ENCODE measurements at places on chromosomes 2 and 18.

DNA sequence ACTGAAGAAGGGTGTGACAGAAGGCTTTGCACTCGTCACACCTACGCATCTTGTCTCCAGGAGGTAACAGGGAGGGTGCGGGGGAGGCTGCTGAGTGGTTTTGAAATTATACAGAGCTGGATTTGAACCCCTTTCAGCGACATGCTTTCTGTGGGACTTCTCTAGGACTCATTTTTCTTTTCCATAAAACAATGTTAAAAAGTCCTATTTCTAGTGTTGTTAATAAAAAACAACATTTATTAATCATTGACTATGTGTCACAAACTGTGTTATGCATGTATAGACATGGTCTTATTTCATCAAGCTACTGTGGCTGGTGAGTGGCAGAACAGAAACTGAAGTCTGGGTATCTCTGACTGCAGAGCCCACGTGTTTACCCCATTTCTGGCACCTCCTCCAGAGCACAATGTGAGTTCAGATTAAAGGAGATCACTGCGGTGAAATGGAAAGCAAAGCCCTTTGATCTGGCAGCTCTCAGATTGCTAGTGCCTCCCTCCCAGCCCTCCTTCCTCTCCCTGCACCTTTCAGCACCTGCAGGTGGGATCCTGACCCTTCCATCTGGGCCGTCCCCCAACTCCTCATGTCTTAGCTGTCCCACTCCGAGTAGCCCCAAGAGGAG lies 315.5 kb upstream of the MYT1L start:
- no peak for DNase-seq

DNA sequence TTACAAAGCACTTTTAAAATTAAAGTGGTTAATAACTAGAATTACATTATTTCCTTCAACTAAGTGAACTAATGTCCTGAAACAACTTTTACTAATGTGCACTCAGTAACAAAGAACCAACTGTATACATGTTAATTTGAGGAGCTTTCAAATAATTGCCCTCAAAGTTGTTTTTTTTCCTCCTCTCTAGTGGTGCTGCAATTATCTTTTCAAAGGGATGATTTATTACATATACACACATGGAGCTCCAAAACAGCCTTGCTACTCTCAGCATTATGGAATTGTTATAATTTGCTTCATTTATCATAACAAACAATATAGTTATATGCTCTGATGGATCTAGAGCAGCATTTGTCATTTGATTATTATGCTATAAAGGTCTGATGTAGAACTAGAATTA lies 246.3 kb upstream of the RASGRP3 start:
- DNase-seq = no peak

GRCh38 chr2:37415128-37415820 lies 70.8 kb downstream of the QPCT start:
- DNase-seq = peak; percentile 2

DNA sequence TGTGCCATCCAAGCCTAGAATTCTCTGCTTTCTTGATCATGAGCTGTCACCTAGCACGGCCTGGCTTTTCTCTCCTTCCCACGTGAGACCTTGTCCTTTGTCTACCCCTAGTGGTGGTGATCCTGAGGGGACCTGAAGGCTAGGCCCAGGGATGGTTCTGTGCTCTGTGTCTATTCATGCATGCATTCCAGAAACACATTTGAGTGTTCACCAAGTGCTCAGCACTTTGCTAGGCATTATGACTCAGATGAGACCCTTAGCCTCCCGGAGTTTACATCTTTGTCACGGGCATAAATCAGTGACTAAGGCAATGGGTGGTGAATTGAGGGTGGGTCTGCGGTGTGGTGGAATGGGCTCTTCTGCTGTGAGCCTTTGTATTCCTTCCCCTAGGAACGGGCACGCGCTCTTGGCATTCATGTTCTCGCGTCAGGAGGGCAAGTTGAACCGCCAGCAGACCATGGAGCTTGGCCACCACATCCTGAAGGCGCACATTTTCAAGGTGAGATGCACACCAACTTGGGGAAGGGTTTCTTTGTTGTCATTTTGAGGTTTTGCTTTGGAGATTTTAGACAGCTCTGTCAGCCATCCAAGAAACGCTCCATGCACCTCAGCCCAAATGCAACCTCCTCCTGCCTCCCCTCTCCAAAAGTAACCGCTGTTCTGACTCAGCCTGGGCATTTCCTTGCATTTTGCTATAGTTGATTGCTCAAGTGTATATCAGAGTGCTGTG lies 100.9 kb downstream of the WDSUB1 start:
- DNase-seq = no peak

- no peak for DNase-seq
Observed at GRCh38 chr2:20593072-20594034, 57.5 kb downstream of the HS1BP3 start.

- no peak for DNase-seq
Observed at GRCh38 chr2:215727507-215728503, 285.5 kb downstream of the MREG start.

GRCh38 chr2:37080689-37081088 lies 3.5 kb downstream of the HEATR5B start:
- no peak for DNase-seq

- DNase-seq = no peak
Observed at GRCh38 chr2:154686162-154686561, 12.3 kb upstream of the KCNJ3 start.

GRCh38 chr2:142974288-142975024 lies 97.0 kb downstream of the KYNU start:
- DNase-seq = no peak

DNA sequence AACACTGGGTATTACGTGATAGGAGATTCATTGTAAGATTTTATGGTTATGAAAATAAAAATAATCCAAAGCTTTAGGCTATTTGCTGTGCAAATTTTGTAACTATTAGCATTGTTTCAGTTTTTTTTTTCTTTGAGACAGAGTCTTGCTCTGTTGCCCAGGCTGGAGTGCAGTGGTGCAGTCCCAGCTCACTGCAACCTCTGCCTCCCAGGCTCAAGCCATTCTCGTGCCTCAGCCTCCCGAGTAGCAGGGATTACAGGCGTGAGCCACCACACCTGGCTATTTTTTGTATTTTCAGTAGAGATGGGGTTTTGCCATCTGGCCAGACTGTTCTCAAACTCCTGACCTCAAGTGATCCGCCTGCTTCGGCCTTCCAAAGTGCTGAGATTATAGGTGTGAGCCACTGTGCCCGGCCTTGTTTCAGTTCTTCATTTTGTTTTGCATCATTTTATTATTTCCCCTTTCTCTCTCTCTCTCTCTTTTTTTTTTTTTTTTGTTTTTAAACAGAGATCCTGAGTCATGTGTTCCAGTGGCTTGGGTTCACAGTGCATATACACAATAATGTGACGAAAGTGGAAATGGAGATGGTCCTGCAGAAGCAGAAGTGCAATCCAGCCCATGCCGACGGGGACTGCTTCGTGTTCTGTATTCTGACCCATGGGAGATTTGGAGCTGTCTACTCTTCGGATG lies 25.8 kb downstream of the CASP10 start:
- DNase-seq = no peak

DNA sequence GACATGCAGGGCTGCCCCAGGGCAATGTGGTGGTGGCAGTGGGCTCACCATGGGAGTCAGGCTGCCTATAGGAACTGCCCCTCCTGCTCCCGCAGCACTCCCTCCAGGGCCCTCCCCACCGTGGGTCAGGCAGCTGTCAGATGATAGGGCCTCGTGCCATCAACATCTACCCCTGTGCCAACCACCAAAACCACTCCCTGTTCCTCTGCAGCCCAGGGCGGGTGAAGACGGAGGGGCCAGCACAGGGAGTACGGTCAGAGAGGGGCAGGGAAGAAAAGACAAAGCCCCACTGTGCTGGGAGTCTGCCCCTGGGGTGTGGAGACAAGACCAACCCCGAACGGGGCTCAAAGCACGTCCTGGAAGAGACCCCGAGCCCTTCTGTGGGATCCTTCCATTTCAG lies 97.4 kb downstream of the TNS1 start:
- no peak for DNase-seq

- DNase-seq = no peak
Observed at GRCh38 chr2:120243875-120244553, 8.6 kb upstream of the RALB start.

GRCh38 chr2:37679072-37679695 lies 7.7 kb upstream of the CDC42EP3 start:
- no peak for DNase-seq

- no peak for DNase-seq
Observed at GRCh38 chr2:189008555-189009262, 34.5 kb downstream of the COL3A1 start.

DNA sequence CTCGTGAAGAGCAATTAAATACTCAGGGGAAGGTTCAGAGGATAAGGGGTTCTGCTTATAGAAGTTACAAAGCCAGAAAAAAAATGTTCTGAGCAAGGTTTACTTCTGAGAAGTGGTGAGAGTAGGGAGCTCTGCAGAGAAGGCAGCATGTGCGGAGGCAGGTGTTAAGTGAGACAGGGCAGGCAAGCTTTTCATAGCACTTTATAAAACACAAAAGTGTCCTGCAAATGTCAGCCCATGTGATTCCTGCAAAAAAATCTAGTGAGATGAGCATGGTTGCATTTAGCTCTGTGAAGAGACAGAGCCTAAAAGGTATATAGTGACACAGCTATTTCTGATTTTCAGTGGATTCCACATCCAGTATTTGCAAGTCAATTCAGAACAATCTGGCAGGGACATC lies 223.8 kb upstream of the SYT4 start:
- no peak for DNase-seq

DNA sequence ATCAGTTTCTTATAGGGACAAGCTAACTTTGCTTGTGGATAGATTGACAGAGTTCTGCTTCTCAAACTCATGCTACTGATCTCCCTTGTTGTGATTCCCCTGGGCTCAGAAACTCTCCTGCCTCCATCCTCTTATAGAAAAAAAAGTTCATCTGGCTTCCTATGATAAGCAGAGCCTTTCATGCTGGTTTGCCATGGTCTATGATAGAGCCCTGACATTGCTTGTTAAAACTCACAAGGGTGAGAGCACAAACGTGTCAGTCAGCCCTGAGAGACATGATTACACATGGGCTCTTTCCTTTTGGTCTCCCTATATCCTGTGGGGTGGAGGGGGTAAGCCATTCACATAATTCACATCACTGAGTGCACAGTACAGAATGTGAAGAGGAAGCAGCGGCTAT lies 121.8 kb downstream of the TDRD15 start:
- DNase-seq = no peak

GRCh38 chr2:237591141-237591881 lies 777 bp upstream of the RAB17 start:
- no peak for DNase-seq

- no peak for DNase-seq
Observed at GRCh38 chr2:120985997-120986651, 250.5 kb downstream of the GLI2 start.
